ENCODE measurements at places on chromosomes 7 and 10.

GRCh38 chr7:81244224-81244623 is 325.4 kb upstream of the SEMA3C start:
- no peak for DNase-seq

DNA sequence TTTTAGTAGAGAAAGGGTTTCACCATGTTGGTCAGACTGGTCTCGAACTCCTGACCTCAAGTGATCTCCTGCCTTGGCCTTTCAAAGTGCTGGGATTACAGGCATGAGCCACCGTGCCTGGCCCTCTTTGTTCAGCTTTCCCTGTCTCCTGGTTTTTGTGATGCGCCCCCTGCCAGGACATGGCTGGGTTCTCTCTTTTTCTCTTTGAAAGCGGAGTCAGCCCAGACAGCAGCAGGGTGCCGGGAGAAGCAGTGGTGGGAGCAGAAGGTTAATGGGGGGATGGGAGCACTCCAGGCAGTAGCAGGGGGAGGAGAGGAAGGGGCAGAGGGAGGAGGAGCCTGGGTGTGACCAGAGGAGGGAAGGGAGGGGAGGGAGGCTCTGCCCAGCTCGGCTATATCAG is 1.8 kb downstream of the MUC3A start:
- no peak for DNase-seq

DNA sequence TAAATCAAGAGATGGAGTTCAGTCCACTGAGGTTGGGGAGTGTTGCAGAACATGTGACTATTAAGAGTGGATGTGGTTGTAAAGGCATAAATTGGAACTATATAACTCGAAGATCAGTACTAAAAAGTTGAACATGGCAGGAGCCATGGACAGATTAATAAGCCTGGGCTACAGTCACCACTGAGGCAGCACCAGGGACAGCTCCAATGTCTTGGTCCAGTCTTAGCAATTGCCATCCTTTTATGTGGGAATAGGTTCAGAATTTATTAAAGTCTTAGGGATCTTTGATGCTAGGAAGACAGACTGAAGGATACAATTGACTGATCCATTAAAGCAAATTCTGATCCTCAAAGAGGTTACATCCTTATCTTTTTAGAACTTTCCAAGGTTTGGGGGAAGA is 156.6 kb downstream of the ADRA2A start:
- DNase-seq, result no peak

GRCh38 chr10:70932392-70933196 is 44.2 kb upstream of the PCBD1 start:
- DNase-seq, result no peak

- DNase-seq, result no peak
Measured at GRCh38 chr10:76252733-76253132, 821.3 kb downstream of the LRMDA start.

DNA sequence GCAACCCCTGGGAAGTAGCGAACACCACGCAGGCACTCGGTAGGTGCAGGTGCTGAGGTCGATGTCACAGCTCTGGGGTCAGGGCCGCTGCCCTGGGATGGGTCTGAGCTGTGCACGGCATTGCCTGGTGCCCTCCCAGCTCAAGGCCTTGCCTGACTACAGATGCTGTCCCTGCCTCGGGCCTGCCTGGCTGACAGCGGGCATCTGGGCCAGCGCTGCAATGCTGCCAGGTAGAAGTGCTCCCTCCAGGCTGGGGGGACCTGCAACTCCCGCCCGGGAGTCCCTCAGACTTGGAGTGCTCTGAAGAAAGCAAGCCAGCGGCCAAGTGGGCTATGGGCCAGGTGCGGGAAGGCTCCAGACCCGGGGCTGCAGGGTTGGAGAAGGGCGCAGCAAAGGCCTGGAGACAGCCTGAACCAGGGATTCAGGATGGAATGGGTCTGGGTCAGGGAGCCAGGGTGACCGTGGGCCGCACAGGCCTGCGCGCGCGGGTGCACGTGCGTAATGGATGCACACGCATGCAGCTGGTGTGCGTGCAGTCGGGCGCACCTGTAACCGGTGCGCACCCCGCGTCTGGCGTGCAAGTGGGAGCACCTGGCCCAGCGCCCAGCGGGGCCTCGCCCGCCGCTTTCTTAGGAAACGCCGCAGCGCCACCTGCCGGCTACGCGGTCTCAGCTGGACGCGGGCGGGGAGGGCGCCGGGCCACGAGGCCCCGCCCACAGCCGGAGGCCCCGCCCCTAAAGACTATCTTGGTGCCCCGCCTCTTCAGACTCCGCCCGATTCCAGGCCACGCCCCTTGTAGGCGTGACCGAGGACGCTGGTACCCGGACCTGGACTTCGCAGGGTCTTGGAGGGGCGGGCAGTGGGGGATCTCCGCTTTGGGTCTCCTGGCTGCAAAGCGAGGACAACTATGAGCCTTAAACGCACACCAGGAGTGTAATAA is 46.7 kb downstream of the MICALL2 start:
- DNase-seq, result peak; percentile 93

- no peak for DNase-seq
Measured at GRCh38 chr7:125876431-125876830, 946.8 kb upstream of the POT1 start.

DNA sequence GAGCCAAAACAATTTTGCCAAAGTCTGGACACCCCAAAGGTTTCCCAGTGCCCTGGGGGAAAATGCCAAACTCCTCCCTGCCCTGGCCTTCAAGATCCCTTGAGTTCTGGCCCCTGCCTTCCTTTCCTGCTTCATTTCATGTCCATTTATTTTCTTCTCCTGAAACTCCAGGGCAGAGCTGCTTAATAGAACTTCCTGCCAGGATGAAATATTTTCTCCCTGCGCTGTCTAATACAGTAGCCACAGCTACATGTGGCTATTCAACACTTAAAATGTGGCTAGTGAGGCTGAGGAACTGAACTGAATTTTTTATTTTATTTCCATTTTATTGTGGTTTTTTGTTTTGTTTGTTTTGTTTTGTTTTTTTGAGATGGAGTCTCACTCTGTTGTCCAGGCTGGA is 49.6 kb downstream of the COL13A1 start:
- DNase-seq, result no peak

DNA sequence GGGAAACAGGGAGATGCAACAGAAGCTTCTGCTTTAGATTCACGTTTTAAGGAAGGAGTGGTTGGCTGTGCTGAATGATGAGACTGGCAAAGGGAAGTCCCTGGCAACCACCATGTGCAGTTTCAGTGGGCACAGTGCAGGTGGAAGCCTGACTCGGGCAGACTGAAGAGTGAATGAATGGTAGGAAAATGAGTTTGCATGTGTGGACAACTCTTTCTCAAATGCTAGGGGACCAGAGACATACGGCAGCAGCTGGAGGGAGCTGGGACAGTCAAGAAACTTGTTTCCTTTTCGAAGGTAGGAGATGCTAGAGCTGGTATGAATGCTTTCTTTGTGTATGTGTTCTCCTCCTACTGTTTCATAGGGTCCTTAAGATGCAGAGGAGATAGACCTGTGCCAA is 29.0 kb downstream of the PODXL start:
- no peak for DNase-seq

- no peak for DNase-seq
Measured at GRCh38 chr7:95139922-95140321, 184.4 kb downstream of the PON1 start.

- DNase-seq, result no peak
Measured at GRCh38 chr10:110918643-110919348, at the start of gene BBIP1. BBIP1 (minus strand) TSS chr10:110919180; CDS start chr10:110918157, 1,023 bp downstream.

DNA sequence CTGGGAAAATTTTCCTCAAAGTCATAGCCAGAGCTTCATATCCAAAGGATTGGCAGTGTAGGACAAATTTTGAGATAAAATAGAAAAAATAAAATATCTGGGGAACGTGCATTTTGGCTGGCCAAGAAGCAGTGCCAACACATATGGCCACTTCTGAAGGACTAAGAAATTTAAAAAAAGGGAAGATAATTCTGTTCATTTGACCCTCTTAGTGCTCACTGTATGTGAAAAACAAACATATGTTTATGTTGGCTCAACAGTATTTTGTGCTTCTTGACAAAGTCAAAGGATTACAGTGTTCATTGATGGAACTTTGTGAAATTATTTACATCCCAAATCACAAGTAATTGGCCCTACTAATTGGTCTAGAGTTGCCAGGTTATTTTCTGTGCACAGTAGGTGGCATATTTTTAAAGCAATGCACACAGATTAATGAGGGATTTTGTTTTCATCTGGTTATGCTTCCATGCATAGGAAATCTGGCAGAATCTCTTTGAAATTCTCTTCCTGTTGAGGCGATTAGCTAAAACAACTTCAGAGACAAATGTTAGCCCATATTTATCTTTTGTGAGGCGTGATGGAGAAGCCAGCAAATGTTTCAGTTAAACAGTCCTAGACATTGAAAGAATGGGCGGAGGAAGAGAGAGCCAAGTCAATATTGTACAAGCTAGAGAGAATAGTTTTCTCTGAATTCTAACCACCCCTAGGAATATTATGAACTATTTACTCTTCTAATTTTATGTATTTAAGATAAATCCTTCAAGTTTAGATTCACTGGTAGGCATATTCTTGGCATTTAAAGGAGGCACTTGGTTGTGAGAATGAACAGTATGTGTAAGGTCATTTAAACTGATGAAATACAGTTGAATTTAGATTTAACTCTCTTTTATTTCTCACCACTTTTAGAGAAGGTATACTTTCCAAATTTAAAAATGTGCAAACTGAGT is 237.7 kb upstream of the MBL2 start:
- no peak for DNase-seq

- DNase-seq, result no peak
Measured at GRCh38 chr10:118798231-118798662, 43.5 kb upstream of the CACUL1 start.

GRCh38 chr7:101167645-101168411 is 2.5 kb upstream of the VGF start:
- DNase-seq, result no peak

GRCh38 chr7:40757109-40757508 is 622.3 kb downstream of the SUGCT start:
- DNase-seq, result no peak

DNA sequence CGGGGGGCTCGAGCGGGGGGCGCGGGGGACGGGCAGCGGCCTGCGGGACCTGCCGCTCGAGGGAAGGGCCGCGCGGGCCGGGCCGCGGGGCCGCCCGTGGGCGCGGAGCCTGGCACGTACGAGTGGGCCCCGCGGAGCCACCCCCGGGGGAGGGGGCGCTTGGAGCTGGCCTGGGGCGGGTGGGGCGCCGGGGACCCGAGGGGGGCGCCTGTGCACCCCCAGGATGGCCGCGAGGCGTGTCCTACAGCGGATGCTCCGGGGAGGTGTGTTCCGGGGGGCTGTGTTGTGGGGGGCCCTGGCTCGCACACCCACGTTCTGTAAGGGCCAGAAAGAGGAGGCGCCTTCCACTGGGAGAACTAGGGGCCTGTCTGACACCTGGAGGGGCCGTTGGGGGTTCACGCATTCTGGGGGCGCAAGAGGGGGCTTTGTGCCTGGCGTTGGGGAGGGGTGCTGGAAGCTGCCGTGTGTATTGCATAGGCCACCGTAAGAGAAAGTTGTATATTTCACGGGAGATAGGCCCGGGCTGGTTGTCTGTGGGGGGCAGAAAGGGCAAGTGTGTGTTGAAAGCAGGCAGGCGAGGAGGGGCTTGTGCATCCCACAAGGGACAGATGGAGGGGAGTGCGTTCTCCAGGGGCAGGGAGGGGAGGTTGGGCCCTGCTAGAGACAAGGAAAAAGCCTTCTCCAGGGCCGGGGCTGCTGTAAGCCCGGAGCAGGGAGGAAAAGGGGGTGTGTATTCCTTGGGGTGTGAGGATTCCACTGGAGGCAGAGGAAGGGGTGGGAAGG is 663 bp downstream of the VPS37D start:
- peak; percentile 41 for DNase-seq

- no peak for DNase-seq
Measured at GRCh38 chr7:66047426-66047825, 28.2 kb upstream of the ASL start.

DNA sequence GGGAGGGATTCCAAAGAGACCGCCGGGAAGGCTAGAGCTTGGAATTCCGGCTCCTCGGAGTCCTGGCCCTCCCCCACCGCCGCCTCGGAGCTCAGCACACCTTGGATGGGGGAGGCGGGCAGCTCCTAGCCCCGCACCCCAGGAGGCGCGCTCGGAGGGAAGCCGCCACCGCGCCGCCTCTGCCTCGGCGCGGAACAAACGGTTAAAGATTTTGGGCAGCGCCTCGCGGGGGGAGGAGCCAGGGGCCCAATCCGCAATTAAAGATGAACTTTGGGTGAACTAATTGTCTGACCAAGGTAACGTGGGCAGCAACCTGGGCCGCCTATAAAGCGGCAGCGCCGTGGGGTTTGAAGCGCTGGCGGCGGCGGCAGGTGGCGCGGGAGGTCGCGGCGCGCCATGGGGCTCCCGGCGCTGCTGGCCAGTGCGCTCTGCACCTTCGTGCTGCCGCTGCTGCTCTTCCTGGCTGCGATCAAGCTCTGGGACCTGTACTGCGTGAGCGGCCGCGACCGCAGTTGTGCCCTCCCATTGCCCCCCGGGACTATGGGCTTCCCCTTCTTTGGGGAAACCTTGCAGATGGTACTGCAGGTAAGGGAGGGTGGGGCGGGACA is at the start of gene CYP26A1:
Gene CYP26A1, plus strand, starts transcription at position 355 of the 608 bp plus-strand sequence. Its CDS starts 42 bp downstream, at position 397.
- DNase-seq, result no peak

DNA sequence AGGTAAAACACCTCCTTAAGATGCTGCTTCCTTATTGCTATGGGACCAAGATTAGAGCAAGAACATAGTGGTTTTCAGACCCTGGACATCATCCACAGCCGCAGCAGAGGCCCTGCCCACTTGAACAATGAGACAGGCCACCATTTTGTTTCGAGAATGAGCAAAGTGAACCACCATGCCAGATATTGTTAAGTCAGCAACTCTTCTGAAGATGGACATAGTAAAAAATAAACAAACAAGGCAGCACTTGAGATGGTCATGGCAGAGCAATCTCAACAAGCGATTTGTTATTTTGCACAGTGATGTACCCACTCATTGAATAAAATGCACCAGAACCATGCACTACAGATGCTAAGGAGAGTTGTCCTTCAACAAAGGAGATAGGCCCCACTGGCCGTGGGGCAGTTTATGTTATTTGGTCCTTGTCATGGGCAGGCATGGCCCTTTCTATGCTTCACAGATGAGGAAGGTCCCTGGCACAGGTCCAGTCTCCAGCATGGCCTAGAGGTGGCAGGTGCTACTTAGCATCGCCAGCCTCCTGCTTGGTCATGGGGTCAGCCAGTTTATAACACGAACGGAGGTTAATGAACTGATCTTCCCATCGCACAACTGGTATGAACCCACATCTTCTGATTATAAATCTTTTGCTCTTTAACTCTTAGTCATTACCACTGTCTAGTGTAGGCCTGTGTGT is 44.1 kb downstream of the IKZF1 start:
- peak; percentile 43 for DNase-seq

DNA sequence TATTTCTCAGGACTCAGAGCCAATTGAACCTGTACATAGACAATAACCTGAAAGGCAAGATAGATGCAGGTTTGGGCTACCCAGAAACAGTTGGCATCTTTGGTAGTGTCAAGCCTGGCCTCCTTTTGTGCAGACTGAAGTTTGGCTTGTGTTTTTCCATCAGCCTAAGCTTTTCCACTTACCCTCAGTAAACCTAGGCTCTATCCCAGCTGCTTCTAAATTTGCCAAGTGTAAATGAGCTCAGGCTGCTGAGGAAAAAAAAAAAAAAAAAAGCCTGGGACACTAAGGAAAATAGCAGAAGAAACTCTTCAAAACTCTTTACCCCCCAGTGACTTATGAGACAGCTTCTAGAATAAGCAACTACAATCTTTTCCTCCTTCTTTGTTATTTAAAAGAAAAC is 316.3 kb upstream of the SORCS1 start:
- no peak for DNase-seq

GRCh38 chr7:143327903-143328302 is 12.0 kb downstream of the CLCN1 start:
- DNase-seq, result no peak

Data from CD8-positive, alpha-beta T cell (primary cell).